Effector CD4-positive, alpha-beta T cell (primary cell): ENCODE measurements at places on chromosomes 12 and 14.

- no peak for DNase-seq
Measured at GRCh38 chr14:101027291-101027690, 123.8 kb upstream of the RTL1 start.

DNA sequence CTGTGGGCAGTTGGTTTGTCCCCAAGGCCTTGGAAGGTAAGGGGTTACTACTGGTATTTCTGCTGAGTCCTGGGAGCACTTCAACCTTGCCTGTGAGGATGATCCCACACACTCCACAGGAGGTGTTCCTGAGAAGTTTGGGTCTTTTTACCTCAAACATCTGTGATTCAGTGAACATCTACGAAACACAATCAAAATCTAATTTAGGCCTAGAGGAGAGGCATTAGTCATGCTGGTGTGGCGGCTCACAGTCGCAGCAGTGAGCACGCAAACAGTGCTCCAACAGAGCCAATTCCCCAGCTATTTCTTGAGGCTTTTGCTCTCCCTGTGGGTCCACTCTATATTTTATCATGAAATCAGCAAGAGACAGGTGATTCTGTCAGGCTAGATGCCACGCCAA, 107.6 kb downstream of the APAF1 start:
- no peak for DNase-seq

GRCh38 chr12:94795520-94795919, 145.2 kb upstream of the TMCC3 start:
- DNase-seq, result no peak

GRCh38 chr12:122009741-122010140, 11.9 kb upstream of the BCL7A start:
- DNase-seq, result no peak

GRCh38 chr14:60092526-60092920, 800 bp downstream of the PCNX4 start:
- no peak for DNase-seq

DNA sequence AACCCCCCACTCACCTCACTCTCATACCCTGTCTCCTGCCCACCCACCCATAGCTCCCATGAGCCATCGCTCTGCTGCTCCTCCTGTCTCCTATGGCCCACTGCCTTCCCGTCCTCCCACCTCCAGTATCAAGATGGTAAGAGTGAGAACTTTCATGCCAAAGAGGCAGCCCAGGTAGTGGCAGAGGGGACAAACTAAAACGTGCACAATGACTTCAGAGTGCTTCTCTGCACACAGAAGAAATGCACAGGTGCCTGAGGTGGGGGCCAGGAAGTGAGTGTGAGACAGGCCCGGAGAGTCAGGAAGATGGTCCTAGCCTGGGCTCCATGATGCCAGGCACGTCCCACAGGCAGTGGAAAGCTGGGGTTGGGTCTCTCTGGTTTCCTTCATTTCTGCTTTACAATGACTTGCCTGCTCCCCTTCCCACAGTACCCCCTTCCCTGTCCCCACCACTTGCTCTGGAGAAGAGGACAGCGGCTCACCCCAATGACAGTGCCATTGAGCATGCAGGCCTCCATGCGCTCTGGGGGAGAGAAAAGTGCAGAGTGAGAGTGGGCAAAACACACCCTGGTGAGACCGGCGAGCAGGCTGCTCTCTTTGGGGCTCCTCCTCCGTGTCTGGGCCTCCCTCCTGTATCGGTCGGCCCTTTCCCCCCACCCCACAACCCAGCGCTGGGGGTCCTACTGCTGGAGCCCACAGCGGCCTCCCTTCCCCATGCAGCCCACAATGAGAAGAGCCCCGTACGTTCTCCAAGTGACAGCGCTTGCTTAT, 22.8 kb upstream of the ANO2 start:
- no peak for DNase-seq

DNA sequence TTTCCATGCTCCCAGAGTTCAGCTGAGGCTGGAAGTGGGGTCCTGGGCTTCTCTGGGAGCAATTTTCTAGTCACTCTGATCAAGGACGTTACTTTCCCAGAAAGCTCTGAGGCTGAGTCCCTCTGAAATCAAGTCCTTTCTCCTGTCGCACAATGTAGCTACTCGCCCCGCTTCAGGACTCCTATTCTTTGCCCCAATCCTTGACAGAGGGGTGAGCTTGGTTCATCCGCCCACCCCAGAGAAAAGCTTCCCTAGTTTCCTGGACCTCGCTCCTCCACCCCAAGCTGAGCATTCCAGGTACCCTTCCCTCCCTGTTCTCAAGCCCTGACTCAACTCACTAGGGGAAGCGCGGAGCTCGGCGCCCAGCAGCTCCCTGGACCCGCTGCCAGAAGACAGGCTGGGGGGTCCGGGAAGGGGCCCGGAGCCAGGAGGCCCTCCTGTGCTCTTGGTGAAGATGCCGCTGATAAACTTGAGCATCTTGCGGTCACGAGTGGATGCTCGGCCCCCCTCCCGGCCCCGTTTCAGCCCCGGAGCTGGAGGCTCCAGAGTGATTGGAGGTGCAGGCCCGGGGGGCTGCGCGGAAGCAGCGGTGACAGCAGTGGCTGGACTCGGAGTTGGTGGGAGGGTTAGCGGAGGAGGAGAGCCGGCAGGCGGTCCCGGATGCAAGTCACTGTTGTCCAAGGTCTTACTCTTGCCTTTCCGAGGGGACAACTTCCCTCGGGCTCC, 1.6 kb downstream of the AGAP2 start:
- DNase-seq, result no peak

DNA sequence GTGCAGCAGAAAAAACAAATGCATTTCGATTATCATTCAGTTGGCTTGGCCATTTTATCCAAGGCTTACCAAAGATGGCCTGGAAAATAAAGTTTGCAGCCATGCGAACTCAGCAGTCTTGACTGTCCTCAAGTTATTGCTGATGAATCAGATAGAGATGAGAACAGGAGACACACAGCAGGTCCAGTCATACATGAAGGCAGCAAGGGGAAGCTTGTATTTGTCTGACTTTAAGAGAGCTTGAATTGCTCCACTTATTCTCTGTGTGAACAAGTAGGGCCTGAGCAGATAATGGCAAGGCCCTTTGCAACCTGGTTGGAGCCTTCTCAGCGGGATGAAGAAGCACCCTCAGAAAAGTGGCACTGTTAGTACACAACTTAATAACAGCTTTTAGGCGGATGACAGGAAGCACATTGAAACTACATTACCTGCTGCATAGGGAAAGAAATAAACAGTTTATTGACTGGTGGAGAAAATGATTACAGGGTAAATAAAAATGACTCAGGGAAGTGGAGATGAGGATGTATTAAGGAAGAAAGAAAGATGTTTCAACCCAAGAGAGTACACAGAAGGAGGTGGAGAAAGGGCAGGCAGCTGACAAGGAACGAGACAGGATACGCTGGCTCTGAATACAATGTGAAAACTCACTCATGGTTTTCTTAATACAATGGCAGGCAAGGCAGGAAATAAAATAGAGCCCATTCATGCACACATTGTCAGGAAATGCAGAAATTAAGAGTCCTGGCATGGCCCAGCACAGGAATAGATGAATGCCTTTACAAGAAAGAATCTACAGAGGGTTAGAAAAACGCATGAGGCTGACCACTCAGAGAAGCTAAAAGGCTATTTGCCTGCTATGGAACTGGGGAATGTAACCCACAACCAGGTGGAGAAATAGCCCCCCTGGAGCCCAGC, 128.4 kb downstream of the GALC start:
- no peak for DNase-seq

DNA sequence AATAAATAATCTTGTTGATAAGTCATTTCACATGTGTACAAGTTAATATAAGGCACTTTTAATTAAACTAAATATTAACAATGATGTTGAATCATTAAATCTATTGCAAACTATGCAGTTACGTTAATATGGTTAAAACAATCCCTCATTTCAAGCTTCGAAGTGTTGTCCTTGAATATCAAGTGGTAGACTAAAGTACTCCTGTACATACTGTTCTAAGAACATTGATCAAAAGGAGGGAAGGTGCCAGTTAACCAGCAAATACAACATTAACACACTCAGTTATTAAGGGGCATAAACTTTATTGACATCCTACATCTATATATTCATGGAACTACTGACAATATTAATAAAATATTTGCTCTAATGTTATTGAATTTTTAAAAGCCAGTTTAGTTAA, 8.7 kb downstream of the BCAT1 start:
- DNase-seq, result no peak

GRCh38 chr12:132773077-132773955, 11.7 kb upstream of the ANKLE2 start:
- no peak for DNase-seq
